ENCODE measurements at places on chromosomes 5 and 9.
A peak's percentile ranks its signal among the peaks of the same experiment; 100 is the strongest.

GRCh38 chr5:151081431-151082281, 822 bp upstream of the TNIP1 start:
- peak; percentile 77 for DNase-seq

- DNase-seq: no peak
These were observed 244.5 kb downstream of the NR3C1 start for GRCh38 chr5:143159031-143159430.

- DNase-seq: no peak
These were observed 182.7 kb upstream of the ACTBL2 start for GRCh38 chr5:57665146-57665936.

GRCh38 chr9:84061613-84062193, 81.1 kb downstream of the RMI1 start:
- DNase-seq: no peak

DNA sequence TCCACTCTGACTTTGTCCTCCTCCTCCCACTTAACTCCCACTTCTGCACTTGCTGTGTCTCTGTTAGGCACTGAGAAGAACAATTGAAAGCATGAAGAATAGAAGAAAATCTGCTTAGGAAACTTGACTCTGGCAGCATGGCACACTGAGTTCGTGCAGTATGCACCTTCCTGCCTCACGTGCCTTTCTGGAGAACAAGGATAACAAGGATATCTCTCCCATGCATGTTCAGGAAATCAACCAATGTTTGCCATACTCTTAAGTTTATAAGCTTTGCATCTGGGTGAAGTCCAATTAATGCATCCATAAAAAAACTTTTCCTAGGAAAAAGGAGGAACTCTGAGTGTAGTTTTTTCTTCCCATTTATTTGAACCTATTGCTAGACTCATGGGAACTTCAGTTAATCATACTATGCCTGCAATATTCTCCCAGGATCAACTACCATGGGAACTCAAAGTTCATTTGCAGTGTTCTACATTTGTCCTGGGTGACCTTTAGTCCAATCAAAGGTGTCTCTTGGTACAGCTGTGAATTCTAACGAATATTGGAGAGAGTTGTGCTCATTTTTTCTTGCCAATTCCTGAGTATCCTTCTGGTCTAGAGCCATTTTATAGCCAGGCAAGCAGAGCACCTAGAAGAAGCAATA, 227.0 kb downstream of the ENC1 start:
- DNase-seq: no peak

- DNase-seq: no peak
These were observed 4.8 kb downstream of the ADAMTSL1 start for GRCh38 chr9:18478501-18479361.

DNA sequence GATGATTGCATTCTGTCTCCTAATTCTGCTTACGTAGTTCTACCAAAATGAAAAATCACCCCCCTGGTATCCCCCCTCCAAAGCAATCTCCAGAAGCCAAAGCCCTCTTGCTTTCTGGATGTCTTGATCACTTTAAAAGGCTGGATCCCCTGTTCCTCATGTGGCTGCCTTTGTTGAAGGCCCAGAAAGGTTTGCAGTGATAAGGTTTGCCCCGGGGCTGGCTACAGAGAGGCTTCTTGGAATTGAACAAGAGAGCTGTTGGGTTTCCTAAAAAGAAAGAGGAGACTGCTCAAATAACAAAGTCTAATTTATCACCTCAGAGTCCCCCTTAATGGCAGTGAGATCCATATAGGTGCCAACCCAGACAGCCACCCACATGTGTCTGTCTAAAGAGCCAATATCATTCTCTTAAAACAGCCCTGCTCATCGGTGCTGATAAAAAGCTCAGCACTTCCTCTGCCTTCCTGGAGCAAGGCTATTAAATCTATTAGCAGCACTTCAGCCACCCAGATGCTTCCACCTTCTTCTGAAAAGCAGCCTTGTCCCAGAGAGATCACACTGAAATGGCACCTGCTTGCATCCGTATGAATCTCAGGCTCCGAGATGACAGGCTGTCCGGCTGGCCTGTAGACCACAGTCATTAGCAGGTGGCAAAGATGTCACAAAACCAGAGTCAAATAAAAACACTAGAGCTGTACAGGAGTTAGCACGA, 70.9 kb downstream of the TEX10 start:
- no peak for DNase-seq

- no peak for DNase-seq
These were observed 14.7 kb downstream of the NADK2 start for GRCh38 chr5:36227046-36227445.

DNA sequence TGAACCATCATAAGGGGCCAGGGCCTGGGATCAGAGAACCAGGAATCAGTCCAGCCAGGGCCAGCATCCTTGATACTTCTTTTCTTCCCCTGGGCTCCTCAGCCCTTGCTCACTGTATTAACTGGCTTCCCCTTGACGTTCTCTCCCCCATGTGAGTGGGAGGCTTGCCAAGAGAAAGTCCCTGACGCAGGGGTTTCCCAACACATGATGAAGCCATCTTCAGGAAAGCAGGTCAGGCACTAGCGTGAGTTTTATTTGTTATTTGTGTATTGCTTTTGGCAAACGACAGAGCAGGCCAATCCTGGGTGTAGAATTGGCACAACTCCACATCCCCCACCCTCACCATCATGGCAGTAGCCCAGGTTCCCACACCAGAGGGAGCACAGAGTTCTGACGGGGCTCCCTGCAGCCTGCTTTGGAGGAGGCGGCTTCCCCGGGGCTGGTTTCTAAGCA, 165.5 kb upstream of the NFIL3 start:
- peak; percentile 47 for DNase-seq

GRCh38 chr5:9833871-9834270, 203.7 kb upstream of the TAS2R1 start:
- DNase-seq: no peak

GRCh38 chr5:57940236-57940635, 457.6 kb upstream of the ACTBL2 start:
- DNase-seq: no peak

- DNase-seq: no peak
These were observed 73.8 kb downstream of the MED27 start for GRCh38 chr9:132005899-132006298.

DNA sequence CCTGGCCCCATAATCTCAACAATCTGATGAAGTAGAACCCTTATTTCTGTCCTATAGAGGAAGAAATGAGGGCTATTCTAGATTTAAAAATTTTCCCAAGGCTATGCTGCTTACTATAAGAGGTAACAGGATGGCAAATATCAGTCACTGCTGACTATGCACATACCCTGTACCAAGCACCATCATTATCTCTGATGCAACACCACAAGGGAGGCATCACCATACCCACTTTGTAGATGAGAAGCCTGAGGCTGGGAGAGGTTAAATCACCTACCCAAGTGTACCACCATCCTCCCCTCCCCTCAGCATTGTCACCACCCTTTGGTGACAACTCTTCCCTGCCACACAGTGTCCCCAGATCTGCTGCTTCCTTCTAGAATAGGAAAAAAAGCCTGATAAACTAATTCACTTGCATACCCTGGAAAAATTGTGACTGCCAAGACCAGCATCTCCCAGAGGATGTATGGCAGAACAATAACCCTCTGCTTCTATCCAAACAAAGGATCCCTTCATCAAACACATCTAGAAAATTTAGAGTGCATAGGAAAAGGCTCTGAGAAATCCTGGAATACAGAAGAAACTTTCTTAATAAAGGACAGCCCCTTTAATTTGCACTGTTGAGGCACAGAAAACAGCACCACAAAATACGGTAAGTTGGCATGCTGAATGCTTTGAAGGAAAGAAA, 48.3 kb downstream of the PRRC1 start:
- DNase-seq: no peak

GRCh38 chr9:136691316-136692184, 4.3 kb upstream of the AGPAT2 start:
- peak; percentile 97 for DNase-seq

GRCh38 chr9:31556667-31557463, 827.6 kb upstream of the ACO1 start:
- DNase-seq: no peak

DNA sequence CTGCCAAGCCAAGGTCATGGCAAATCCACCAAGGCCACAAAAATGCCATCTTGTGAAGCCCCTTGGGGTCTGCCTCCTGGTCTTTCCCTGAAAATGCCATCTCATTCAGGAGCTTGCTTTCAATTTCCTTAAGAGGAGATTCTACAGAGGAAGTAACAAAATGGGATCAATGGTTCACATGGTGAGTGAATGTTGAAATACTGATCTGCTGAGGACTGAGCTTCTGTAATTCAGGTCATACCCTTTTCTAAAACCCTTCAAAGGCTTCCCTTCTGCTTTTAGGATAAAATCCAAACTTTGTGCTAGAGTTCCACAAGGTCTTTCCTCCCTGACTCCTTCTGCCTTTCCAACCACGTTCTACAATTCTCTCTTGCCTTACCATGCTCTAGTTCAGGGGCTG, 24.7 kb upstream of the NR3C1 start:
- no peak for DNase-seq

DNA sequence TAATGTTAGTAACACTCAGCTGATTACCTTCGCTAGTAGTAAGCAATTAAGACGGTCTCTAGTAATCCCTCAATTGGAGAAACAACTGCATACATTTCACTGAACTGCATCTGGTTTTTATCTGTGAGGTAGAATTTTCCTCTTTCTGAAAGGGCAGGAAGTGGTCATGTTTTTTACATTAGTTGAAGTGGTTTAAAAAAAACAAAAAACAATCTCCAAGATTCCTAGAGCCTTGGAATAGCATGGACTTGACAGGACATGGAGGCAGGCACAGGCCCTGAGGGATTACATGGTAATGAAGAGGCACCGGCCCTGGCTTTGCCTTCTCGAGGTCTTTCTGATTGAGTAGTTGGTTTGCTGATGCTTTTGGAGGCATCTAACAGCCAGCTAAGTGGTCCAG, 25.8 kb downstream of the THBS4 start:
- DNase-seq: no peak

- no peak for DNase-seq
These were observed 6.4 kb downstream of the TSPAN17 start for GRCh38 chr5:176653401-176654385.

GRCh38 chr5:95191330-95191729, 93.6 kb downstream of the MCTP1 start:
- DNase-seq: no peak

DNA sequence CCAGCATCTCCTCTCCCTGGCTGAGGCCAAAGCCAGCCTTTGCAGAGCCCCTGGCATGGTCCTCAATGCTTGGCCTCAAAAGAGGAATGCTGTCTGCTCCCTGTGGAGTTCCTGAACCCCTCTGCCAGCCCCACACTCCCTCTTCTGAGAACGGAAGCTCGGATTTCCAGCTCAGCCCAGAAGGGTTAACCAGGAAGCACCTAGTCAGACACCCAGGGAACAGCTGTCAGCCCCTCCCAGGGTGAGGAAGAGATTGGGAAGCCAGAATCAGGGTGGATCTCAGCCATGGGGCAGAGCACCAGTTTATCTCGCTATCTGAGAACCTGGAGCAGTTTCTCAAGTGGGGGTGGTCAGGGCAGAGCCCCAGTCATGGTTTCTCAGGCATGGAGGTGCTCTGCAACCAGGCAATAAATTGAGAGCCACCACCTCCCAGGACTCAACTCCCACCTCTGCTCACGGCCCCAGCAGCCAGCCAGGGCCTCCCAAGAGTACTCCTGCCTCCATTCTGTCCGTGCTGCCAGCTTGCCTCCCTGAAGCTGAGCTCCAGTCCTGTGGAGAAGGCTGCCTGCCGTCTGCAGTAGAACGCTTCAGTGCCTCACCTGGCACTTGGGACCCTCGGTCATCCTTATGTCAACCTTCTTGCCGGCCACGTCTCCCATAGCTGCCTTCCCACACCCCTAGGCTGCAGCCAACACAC, 7.6 kb downstream of the FOXE1 start:
- DNase-seq: no peak

- DNase-seq: peak; percentile 40
These were observed 12.6 kb downstream of the TRIO start for GRCh38 chr5:14155739-14156138.

GRCh38 chr5:14869668-14870164, 1.9 kb downstream of the ANKH start:
- DNase-seq: peak; percentile 6

DNA sequence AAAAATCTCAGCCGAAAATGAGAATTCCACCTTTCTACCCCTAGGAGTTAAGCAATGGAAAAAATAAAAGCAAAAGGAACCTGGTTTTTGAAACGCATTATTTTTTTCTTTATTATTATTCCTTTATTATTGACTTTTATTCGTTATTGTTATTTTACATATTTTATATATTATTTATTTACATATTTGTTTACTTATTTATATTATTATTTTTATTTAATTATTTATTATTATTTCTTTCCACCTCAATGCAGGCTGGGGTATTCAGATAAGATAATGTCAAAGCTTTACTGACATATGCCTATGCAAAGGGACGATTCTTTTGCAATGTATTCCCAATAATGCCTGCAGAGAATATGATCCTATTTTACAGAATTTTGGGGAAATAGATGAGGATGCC, 16.7 kb downstream of the UGT3A2 start:
- DNase-seq: no peak

GRCh38 chr9:128246471-128246870, 29.3 kb downstream of the GOLGA2 start:
- no peak for DNase-seq

- DNase-seq: no peak
These were observed 33.0 kb downstream of the FKBP15 start for GRCh38 chr9:113187929-113188595.

- DNase-seq: no peak
These were observed 14.1 kb upstream of the NNT start for GRCh38 chr5:43588842-43589241.

DNA sequence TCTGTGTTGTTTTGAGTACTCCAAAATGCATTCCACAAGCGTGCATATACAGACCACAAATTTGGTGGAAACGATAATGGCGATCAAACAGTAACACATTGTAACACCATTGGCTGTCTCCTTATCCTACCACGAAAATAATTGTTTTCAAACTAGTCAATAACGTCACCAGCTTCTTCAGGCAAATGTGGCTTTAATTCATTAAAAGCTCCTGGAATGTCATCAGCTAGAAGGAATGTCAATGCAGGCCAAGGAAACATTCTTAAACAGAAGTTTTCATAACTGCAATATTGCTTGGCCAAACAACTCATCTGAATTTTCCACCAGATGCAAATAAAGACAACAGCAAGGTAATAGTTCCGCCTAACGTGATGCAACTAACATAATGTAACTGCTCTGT, 71.6 kb upstream of the XPA start:
- no peak for DNase-seq

GRCh38 chr9:75451045-75451444, 362.7 kb downstream of the OSTF1 start:
- no peak for DNase-seq

DNA sequence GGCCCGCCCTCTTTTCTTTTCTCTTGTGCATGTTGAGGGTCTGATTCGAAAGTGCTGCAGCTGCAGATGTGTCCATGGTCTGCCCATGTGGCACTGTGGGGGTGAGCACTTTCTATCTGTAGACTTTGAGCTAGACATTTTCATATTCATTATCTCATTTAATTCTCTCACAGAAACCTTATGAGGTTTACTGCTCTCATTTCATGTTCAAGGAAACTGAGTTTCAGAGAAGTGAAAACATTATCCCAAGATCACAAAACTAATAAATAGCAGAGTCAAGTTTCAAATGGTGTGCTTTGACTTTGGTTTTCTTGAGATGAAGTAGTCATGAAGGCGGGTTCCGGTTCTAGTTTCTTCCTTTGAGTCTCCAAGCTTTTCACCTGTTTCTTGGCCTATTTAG, 536.5 kb upstream of the ZNF462 start:
- DNase-seq: no peak

GRCh38 chr5:140565780-140566095, 1.1 kb downstream of the SLC35A4 start:
- DNase-seq: no peak

All from RPMI8226 (cell line).